CD4-positive, alpha-beta T cell treated with Interleukin-6 at 100 ng/mL for 8 hours (primary cell): ENCODE measurements at places on chromosomes 11 and 22.

GRCh38 chr22:25367756-25368155 is 148.3 kb downstream of the CRYBB2 start:
- DNase-seq, result no peak

GRCh38 chr22:40567626-40568328 is 68.7 kb downstream of the MRTFA start:
- no peak for DNase-seq

DNA sequence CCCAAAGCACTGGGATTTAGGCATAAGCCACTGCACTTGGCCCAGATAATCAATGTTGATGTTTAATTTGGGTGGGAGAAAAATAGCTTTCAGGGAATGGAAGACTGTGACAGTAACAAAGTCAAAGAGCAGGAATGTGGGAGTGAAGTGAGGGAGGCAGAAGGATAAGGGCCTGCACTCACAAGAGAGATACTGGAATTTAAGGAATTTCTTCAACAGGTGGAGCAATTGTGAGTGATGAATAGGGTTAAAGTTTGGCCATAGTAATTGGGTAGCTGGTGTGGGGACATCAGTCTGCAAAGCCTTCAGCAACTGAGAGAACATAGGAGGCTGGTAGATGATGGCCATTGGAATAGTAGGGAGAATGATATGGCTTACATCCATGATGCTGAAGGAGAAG is 8.6 kb upstream of the APBB1 start:
- no peak for DNase-seq

GRCh38 chr22:46054091-46055073 is 77.4 kb upstream of the WNT7B start:
- DNase-seq, result peak; percentile 67
